Testis (tissue), 5 donors: ENCODE measurements at places on chromosomes 4 and X.

- DNase-seq, result no peak
Measured at GRCh38 chr4:89800012-89800516, 36.9 kb downstream of the SNCA start.

- no peak for DNase-seq
Measured at GRCh38 chrX:1536712-1537030, 314 bp downstream of the P2RY8 start.

- no peak for DNase-seq
Measured at GRCh38 chrX:10124506-10125247, 32.1 kb upstream of the CLCN4 start.

- DNase-seq, result no peak
Measured at GRCh38 chr4:130820448-130820847, 1724.5 kb downstream of the C4orf33 start.

DNA sequence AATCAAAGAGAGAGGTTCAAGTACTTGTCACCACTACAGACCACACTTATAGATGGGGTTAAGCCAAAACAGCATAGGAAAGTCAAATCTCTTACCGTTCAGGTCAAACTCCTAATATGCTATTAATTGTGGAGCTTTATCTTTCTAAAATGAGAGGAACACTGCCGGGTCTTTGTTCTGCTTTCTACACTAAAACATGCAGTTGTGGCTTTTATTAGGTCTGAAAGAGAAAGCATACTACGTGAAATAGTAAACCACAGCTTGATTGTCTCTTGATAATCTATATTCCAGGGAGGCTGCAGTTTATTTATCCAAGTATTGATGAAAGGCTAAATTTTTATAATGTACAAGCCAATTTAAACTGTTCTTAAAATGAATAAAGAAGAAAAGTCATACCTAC, 12.3 kb upstream of the INPP4B start:
- no peak for DNase-seq
